Stimulated activated naive B cell treated with anti-CD40 and anti-IgM and Interleukin-4, amounts not matched to agents 10 μg/mL and 1 μg/mL and 100 μg/mL, for 72 hours (primary cell): ENCODE measurements at places on chromosomes 13 and 19.

DNA sequence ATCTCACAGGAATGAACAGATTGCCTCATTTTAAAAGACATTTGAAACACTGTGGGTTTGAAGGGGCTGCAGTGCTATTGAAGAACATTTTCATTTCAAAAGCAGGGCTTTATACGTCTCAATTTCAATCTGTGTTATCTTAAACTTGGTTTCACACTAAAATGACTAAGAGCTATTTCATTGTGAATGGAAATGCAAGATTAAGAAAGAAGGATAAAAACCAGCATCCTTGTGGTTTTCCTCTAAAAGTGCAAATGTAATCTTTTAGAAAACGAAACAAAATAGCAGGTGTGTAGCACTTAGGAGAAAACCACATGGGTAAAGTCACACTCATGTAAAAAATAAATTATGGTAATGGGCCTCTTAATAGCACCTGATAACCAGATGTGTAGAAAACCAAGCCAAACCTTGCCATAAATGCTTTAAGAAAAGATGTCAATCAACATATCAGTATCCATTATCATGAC, 397.7 kb downstream of the GPC6 start:
- DNase-seq = no peak

DNA sequence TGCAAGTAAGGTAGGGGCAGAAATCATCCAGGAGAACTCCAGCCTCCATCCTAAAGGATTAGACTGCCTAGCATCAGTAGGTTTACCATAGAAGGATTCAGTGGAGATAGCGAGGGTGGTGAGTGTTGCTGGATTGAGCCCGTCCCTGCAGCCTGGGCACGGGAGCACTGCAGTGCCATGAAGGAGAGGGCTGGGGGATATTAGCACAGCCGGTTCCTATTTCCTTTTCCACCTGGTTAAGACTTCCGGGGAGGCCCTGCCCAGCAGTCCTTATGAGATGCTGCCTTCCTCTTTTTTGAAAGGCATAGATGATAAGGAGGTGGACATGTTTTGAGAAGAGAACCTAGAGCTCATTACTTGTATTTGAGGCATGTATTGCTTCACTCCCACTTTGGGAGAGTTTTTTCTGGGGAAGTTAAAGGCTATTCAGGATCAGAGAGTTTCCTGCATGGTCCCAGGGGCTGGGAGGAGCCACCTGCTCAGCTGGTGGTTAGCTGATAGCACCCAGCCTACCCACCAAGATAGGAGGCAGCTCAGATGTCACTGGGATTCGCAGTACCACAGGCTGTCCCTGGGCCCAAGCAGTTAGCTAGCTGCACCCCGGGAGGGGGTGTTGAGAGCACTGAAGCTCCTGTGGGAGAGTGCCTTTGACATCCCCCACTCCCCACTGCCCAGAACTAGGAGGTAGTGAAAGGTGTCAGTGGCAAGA, 17.2 kb downstream of the ACTN4 start:
- no peak for DNase-seq

GRCh38 chr13:100068133-100068931, 20.6 kb upstream of the PCCA start:
- DNase-seq = no peak

DNA sequence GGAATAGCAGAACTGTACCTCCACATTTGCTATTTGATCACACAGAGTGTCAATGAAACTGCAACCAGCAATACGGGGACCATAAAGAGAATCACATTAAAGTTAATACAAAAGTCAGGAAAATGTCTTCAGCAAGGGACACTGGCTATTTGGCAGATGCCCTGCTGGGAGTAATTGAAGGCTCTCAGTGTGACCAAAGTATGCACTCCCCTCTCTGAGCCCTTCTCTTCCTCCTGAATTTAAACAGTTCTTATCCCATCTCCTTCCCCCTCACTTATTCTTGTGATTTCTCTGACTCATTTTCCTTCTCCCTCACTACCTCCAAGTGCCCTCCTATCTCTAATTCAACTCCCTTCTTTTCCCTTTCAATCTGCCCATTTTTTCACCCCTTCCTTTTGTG, 117.7 kb downstream of the ENOX1 start:
- no peak for DNase-seq

DNA sequence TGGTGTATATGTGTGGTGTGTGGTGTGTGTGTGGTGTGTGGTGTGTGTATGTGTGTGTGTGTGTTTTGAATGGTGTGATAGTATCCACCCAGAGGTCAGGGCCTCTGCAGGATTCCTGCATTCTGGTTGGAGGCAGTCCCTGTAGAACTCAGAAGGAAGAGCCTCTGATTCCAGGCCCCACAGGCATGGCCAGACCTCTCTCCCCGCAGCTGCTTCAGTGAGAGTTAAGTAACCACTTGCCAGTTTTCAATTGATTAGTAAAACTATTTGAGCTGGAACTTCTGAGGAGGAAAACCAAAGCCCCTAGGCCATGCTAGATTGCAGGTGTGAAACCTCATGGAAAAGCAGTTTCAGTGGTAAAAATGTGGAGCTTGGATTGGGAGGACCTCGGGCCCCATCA, 2.1 kb downstream of the ATP12A start:
- no peak for DNase-seq

DNA sequence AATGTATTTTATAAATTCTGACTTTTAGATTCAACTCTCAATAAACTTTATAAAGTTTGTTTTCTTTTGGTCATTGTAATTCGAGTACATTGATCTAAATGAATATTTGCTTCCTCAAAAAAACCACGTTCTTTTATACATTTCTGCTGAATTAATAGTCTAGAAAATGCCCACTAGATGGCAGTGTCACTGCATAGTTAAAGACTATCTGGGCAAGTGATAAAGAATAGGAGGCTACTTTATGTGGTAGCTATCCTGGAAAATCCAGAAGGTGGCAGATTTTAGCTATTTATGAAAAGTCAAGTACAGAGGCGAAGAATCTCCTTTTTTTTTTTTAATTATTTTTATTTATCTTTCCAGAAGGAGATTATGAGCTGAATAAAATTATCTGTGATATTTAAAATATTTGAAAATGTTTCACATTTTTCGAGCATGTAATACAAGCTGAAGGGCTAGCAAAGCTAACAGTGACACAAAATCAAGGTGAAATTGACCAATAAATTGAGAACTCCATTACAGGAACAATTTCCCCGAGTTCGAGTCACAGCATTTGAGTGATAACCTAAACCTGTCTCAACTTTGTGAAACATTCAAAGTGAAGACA, 221.8 kb downstream of the OLFM4 start:
- DNase-seq = no peak

- no peak for DNase-seq
These were observed 14.0 kb downstream of the MCF2L start for GRCh38 chr13:112983042-112983305.

- DNase-seq = no peak
These were observed 13.9 kb downstream of the FCHO1 start for GRCh38 chr19:17765069-17765618.

DNA sequence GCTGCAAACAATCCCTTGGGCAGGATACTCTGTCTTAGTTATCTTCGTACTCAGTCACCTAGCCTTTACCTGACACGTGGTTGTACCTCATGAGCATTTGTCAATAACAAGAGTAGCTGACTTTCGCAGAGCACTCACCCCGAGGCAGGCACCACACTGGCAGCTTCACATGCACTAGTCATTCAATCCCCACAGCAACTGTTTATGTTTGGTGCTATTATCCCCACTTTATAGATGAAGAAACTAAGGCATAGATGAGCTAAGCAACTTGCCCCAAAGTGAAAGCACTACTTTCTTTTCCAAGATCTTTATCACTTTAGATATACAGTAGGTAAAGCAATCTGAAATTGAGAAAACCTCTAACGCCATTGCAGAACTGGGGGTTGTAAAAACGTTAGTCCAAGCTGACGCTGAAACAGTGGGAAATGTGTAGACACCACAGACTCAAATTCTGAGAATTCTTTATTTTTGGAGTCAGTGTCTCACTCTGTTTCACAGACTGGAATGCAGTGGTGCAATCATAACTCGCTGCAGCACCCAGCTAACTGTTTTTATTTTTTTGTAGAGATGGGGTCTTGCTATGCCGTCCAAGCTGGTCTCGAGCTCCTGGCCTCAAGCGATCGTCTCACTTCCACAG, 446.0 kb downstream of the FOXO1 start:
- no peak for DNase-seq

DNA sequence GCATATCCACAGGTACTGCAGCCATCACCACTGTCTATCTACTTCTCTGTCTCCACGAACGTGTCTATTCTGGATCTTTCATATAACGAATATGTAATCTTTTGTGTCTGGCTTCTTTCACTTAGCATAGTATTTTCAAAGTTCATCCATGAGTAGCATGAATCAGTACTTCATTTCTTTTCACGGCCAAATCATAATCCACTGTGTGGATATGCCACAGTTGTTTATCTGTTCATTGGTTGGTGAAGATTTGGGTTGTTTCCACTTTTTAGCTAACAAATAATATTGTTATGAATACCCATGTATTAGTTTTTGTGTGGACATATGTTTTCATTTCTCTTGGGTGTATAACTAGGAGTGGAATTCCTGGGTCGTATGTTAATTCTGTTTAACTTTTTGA, 14.4 kb downstream of the RGCC start:
- no peak for DNase-seq

GRCh38 chr13:91045351-91046034, 302.0 kb upstream of the MIR17HG start:
- DNase-seq = no peak

GRCh38 chr13:99988529-99989275, 7.1 kb downstream of the ZIC2 start:
- no peak for DNase-seq

- DNase-seq = no peak
These were observed 125.8 kb upstream of the PCDH9 start for GRCh38 chr13:67355812-67356476.

GRCh38 chr13:46914341-46914740, 17.5 kb upstream of the HTR2A start:
- no peak for DNase-seq

GRCh38 chr19:41876847-41877832, at the start of gene CD79A:
TSS of gene CD79A (plus strand) at chr19:41877279. CDS start at chr19:41877305, 26 bp downstream.
- peak; percentile 97 for DNase-seq

- DNase-seq = no peak
These were observed 136.3 kb downstream of the SPRY2 start for GRCh38 chr13:80204642-80205041.

DNA sequence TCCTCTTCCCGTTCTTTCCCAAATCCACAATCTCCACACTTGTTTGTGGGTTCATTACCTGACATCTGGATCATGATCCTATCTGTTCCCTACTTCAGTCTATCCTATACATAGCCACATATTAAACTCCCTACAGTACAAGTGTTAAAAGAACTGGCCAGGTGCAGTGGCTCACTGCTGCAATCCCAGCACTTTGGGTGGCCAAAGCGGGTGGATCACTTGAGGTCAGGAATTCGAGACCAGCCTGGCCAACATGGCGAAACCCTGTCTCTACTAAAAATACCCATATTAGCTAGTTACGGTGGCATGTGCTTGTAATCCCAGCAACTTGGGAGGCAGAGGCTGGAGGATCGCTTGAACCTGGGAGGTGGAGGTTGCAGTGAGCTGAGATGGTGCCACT, 88.3 kb downstream of the TM9SF2 start:
- no peak for DNase-seq

GRCh38 chr19:15551293-15552004, 43.1 kb downstream of the CYP4F22 start:
- DNase-seq = peak; percentile 43

DNA sequence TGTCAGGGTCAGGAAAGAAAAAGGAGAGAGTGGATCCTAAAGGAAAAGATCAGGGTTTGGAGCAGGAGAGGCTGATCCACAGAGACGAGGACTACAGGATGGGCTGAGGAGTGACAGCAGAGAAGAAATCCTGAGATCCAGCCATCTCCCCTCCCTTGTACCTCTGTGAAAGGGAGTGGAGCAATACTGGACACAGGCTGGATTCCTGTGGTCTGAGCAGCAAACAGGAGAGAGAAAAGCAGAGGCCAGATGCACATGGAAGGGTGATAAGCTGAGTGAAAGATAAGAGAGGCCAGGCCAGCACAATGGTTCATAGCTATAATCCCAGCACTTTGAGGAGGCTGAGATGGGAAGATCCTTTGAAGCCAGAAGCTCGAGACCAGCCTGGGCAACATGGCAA, 472.1 kb upstream of the TSHZ3 start:
- no peak for DNase-seq
